ENCODE measurements at places on chromosomes 7 and 10.

GRCh38 chr10:103739039-103739764 is 116.2 kb downstream of the SH3PXD2A start:
- no peak for DNase-seq

- DNase-seq: no peak
Observed at GRCh38 chr7:68770649-68771048, 827.6 kb upstream of the AUTS2 start.

DNA sequence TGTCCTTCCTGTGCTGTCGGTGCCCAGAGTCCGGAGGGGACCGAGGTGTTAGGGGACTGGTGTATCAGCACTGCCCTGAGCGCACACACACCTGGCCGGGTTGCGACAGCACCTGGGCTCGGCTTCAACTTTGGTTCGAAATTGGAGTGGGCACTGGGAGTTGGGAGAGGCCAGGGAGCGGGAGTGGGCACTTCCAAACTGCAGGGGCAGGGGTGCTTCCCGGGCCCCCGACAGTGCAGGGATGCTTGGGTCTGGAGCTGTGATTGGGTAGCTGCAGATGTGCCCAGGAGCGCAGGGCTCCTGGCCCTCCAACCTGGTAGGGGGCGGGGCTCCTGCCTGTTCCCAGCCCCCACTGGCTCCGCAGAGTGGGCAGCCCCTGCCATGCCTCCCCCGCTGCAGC is 7.7 kb downstream of the BBS9 start:
- no peak for DNase-seq

DNA sequence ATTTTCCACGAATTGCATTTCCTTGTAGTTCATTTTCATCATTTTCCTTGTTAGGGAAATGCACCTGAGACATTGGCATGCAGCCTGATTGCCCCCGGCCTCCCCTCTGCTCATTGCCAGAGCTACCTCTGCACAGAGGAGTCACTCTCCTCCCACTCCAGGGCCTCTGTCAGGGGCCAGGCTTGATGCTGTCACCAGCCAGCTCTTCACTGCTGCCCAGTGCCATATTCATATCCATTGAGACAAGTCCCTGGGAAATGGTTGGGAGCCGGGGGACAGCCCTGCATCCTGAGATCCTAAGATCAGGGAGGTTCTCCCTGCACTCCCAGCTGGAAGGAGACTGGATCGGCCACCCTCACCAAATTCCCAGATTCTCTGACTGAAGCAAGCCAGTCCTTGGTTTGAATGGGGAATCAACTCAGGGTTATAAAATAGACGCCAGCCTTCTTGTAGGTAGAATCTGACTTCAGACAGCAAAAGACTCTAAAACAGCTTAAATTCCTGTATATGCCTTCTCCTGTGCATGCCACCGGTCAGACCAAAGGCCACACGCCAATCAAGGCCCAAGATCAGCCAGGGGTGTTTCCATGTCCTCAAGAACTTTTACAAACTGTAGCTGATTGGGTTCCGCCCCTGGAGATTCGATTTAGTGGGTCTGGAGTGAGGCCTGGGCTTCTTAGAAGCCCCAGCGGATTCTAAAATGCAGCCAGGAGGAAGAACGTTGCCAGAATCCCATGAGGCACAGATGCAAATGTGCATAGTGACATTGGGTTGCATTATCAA is 86.5 kb downstream of the PARP12 start:
- no peak for DNase-seq

- no peak for DNase-seq
Observed at GRCh38 chr7:158818325-158819213, 10.7 kb downstream of the ESYT2 start.

- no peak for DNase-seq
Observed at GRCh38 chr7:82284936-82285519, 158.5 kb downstream of the CACNA2D1 start.

DNA sequence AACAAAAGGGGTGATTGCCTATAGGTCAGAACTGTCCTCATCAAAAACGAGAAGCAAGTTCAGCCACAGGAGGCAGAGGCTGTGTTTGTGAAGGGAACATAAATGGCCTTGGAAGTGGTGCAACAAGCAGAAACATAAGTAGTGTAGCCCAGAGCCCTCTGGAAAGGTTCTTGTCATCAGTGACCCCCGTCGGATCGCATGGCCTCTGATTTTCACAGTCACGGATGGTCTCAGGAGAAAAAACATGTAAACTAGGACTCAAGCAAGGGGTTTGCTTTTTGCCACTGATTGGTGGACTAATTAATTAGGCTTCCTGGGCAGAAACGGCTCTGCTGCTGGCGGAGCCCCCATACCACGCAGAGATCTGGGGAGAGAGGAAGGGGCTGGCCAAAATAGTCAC is 496.5 kb upstream of the MKI67 start:
- DNase-seq: no peak

- no peak for DNase-seq
Observed at GRCh38 chr10:102831322-102832071, 5.7 kb downstream of the CYP17A1 start.

Measured in hippocampal formation (tissue), 2 donors.